Jurkat, Clone E6-1 (cell line): ENCODE measurements at places on chromosomes 7 and 10.

- DNase-seq = no peak
Measured at GRCh38 chr10:3525832-3526449, 259.1 kb downstream of the KLF6 start.

DNA sequence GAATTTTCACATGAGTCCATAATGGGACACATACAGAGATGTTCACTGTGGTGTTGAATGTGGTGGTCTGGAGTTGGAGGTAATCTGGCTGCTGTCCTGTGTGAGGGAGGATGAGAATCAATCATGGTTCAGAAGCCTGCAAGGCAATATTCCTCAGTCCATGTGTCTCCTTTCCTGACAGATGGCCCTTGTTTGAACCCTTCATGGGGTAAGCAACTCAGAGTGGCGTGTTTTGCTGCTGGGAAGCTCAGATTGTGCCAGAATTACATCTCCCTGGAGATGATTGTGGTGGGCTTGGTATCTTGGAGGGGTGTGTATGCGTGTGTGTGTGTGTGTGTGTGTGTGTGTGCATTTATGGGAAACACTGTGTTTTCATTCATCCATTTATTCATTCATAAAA is 44.5 kb upstream of the COMTD1 start:
- no peak for DNase-seq

- DNase-seq = no peak
Measured at GRCh38 chr7:139845443-139845805, 16.4 kb downstream of the TBXAS1 start.

- no peak for DNase-seq
Measured at GRCh38 chr7:153628825-153629224, 423.4 kb upstream of the DPP6 start.

DNA sequence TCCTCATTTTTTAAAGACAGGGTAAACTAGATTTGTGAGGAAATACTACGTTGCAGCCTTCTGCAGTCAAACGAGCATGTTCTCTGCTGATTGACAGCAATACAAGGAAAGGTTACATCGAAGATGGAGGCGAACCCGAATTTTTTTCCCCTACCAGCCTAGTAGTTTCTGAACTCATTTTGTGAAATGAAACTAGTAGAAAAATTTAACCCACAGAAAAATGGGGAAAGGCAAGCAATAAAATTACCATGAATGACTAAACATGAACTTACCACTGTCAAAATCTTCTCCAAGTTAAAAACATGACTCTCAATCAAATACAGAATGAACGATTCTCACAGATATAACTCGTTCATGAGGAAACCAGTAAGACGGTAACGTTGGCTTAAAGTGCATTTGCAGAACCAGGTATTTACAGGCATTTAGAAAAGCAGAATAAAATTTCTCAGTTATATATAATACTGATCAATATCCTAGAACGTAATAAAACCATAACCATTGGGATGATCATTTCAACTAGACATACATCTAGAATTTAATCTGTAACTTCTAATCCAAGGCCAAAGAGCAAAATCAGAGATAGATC is 73.9 kb downstream of the CELF2 start:
- no peak for DNase-seq

DNA sequence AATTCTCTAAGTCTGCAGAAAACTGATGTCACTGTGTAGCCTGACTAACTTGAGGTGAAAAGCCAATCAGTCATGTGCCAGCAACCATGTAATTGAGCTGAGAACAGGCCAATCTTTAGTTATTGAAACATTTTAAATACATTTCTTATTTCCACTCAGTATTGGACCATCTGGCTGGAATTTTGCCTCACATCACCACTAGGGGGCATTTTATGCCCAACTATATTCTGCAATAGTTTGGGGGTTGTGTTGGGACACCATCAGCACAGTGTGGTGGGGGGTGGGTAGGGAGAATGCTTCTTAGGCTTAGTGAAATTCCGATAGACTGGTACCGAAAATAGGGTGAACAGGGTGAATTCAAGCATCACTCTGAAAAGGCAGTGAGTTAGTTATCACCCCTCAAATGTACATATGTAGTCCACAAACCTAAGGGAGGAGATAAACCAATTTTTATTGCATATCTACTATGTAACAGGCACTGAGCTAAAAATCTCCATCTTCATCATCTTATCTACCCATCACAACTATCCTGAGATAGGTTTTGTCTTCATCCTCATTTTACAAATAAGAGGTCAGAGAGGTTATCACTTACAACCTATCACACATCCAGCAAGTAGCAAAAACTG is 17.8 kb downstream of the NPSR1 start:
- peak; percentile 7 for DNase-seq

GRCh38 chr10:130934293-130935127 is 377.0 kb downstream of the TCERG1L start:
- DNase-seq = no peak

DNA sequence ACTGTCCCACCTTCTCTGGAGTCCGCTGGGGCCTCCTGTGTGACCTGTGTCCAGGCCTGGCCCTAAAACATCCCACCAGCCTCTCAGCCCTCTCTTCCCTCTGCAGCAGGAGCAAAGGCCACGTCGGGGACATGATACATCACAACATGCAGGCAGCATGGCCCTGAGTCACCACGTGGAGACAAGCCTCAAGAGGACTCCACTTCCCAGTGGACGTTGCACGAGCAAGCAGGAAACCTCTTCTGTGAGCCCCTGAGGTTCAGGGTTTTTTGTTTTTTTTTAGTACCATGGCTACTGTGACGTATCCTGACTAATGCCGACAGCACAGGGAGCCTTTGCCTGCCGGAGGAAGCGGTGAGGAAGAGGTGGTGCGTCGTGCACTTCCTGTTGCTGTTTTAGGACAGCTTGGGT is 165.9 kb downstream of the DNAJB6 start:
- peak; percentile 70 for DNase-seq

DNA sequence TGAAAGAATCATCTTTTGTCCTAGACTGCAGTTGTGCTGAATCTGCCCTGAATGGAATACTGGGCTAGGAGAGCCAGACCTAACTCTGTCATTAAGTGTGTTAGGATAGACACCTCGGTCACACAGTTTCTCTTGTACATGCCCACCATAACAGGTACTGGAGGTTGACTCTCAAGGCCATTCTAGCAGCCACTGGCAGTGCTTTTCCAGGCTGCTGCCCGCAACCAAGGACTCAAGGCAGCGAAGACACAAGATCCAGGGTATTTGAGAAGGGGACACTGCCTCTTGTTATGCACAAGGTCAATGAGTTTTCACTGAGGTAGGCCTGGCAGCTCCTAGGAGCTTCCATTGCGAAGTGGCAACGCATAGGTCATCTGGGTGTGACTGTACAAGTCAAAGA is 70.6 kb upstream of the ZNF746 start:
- DNase-seq = no peak

DNA sequence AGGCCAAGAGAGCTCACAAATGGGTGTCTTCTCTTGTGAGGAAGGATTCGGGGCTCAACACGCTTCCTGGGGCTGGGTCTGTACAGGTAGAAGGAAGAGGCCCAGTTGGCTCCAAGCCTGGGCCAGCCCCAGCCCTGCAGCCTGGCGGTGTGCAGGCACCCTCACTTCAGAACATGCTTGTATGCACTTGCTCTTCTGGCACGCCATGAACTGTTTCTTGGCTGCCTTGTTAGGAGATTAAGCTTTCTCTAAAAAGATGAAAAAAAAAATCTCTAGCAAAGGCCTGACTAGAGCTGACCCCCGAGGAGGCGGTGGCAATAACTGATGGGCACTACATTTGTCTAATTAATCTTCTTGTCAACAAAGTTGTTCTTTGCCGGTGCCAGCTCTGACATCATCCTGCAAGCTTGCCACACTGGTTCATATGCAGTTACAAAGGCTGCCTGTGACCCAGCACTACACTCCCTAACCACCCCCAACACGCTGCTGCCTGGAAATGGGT is 94.7 kb downstream of the WDR11 start:
- DNase-seq = no peak

- no peak for DNase-seq
Measured at GRCh38 chr10:95880704-95881103, 27.1 kb upstream of the CC2D2B start.
